Pancreas (tissue), 10 donors: ENCODE measurements at places on chromosomes 6 and 20. TPM values are rescaled to one million over a fixed set of nuclear protein-coding genes. Genes with fewer than 3 reads are reported as not detected.

GRCh38 chr20:14055127-14055742 lies 59.9 kb downstream of the MACROD2 start:
- DNase-seq: no peak
- H3K4me3 ChIP-seq: no peak overlapping the region
- no peaks in the 10 kb centered on the region for H3K36me3 ChIP-seq
- no peaks in the 10 kb centered on the region for H3K4me1 ChIP-seq

Gene TRDN
- total RNA-seq: not detected

DNA sequence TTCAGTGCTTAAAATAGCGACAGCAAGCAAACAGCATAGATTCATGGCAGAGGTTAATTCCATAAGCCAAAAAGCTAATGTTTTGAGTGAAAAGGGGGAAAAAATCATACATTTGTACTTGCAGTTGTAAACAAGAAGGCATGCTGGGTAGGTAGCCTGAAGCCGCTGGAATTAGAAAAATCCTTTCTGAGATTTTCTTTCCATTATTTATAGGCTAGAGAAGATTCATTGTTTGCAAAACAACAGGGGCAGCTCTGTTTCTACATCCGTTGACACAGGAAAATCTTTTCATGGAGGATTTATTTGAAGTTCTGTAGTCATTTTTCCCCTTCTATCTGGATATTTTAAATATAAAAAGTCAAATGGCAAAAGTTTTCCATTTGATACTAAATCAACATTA lies 843.9 kb downstream of the QKI start:
- no peak for DNase-seq
- H3K4me3 ChIP-seq: no peak overlapping the region
- H3K4me1 ChIP-seq: no peaks in the 10 kb centered on the region
- no peak overlapping the region for H3K27ac ChIP-seq
- no peaks in the 10 kb centered on the region for H3K36me3 ChIP-seq
- no peaks in the 10 kb centered on the region for H3K27me3 ChIP-seq

DNA sequence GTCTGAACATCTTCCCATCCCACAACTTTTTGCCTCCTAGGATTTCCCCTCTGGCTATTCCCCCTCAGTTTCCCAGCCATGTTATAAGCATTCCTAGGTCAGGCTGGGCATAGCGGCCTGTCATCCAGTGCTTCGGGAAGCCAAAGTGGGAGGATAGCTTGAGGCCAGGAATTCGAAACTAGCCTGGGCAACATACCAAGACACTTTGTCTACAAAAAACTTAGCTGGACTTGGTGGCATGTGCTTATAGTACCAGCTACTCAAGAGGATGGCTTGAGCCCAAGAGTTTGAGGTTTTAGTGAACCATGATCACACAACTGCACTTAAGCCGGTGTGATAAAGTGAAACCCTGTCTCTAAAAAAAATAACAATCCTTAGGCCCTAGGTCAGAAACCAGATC lies 447.4 kb downstream of the KIF16B start:
- DNase-seq: no peak
- no peaks in the 10 kb centered on the region for H3K4me1 ChIP-seq
- no peaks in the 10 kb centered on the region for H3K27me3 ChIP-seq
- no peaks in the 10 kb centered on the region for H3K36me3 ChIP-seq
- H3K4me3 ChIP-seq: no peak overlapping the region

DNA sequence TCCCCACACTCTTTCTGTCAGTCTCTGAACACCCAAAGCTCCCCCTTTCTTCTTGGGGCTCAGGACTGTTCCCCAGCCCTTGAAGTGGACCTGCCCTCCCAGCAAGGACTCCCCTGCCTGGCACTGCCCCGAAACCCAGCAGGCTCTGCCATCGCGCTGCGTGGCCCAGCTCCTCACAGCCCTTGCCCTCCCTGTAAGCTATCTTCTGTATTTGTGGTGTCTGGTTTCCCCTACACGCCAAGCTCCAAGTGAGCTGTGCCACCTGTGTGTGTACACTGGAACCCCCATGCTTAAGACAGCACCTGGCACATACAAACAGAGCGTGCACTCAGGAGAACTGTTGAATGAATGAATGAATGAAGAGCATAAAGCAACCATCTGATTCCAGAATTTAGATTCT lies 57.7 kb downstream of the TMEM242 start:
- no peak overlapping the region for H3K27ac ChIP-seq
- H3K4me3 ChIP-seq: no peak overlapping the region
- H3K36me3 ChIP-seq: no peaks in the 10 kb centered on the region
- H3K4me1 ChIP-seq: no peaks in the 10 kb centered on the region
- no peak for DNase-seq
- no peaks in the 10 kb centered on the region for H3K27me3 ChIP-seq

Gene HEY2
- total RNA-seq: 2.1 TPM

GRCh38 chr6:75230484-75231325 lies 12.9 kb downstream of the COX7A2 start:
- no peak overlapping the region for H3K27ac ChIP-seq
- no peaks in the 10 kb centered on the region for H3K4me1 ChIP-seq
- H3K36me3 ChIP-seq: no peaks in the 10 kb centered on the region
- no peak overlapping the region for H3K4me3 ChIP-seq

GRCh38 chr6:137552146-137552545 lies 58.0 kb upstream of the OLIG3 start:
- no peak for DNase-seq
- H3K27me3 ChIP-seq: no peaks in the 10 kb centered on the region
- H3K4me1 ChIP-seq: no peaks in the 10 kb centered on the region
- no peak overlapping the region for H3K4me3 ChIP-seq

Gene TP53TG5
- not detected for total RNA-seq

Gene LYRM2
- total RNA-seq: 16.6 TPM

Gene C6orf163
- 1.3 TPM for total RNA-seq

Gene ZNF512B
- total RNA-seq: 8.9 TPM

DNA sequence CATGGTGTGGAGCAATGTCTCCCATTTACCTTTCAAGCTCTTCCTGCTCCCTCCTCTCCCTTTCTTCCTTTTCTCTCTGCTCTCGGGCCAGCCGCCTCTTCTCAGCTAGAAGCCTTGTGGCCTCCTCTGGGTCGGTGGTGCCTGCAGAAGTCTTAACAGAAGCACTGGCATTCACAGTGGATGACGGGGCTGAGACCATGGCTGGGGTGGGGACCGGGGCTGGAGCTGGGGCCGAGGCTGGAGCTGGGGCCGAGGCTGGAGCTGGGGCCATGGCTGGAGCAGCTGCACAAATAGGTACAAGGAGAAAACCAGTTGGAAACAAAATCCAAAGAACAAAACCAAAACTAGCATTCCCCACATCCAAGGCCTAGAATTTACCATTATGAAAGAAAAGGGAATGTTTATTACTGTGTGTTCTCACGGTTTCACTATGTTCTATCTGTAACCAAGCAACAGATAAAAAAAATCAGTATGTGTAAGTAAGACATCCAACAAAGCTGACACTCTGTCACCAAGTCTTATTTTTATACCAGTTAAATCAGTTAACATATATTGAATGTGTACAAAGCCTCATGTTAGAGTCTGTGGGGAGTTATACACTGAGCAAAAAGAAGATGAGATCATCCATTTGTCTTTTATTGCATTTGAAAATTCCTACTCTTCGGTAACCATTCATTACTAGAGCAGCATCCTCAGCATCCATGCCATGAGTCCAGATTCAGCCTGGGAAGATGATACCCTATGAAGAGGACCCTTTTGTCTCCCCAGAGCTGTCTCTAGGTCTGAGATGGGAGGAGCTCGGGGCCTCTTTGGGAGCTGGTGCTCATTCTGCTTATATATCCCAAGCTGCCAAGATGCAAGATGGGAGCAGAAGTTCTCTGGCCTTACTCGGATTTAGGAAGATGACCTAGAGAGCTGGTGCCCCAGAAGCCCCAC lies 73.0 kb upstream of the BCLAF1 start:
- no peaks in the 10 kb centered on the region for H3K27me3 ChIP-seq
- H3K36me3 ChIP-seq: no peaks in the 10 kb centered on the region
- no peak for DNase-seq
- H3K4me3 ChIP-seq: no peak overlapping the region

DNA sequence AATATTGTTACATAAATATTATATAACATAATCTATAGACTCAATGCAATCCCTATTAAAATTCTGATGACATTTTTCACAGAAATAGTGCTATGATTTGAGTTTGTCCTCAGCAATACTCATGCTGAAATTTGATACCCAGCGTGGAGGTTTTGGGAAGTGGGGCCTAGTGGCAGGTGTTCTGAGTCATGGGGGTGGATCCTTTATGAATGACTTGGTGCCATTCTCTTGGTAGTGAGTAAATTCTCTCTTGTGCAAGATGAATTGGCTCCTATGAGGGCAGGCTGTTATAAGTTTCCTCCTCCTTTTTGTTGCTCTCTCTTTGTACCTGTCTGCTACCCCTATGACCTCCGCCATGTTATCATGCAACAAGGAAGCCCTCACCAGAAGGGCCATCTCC lies 65.8 kb downstream of the SHPRH start:
- H3K4me1 ChIP-seq: no peaks in the 10 kb centered on the region
- DNase-seq: no peak
- no peak overlapping the region for H3K4me3 ChIP-seq
- no peaks in the 10 kb centered on the region for H3K27me3 ChIP-seq
- H3K36me3 ChIP-seq: peaks cover 5% of the 10 kb centered on the region
- no peak overlapping the region for H3K27ac ChIP-seq
